ENCODE measurements at places on chromosomes 12 and 14.

DNA sequence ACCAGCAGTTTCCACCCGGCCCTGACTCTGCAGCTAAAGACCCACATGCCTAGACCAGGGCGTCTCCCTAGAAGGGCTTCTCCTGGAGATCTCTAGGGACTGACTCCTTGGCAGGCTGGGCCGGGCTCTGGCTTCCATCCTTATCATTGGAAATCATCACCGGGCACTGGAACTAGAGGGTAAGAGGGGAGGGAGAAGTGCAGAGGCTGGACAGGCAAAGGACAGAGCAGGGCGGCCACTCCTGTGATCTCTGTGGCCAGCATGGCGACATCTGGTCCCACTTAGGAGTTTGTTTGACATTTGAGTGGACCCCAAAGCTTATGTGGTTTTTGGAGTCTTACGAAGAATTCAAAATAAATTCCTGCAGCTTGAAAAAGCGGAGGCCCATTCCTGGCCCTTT is 7.1 kb downstream of the LTBP2 start:
- DNase-seq: no peak

- DNase-seq: no peak
Measured at GRCh38 chr14:54674046-54674741, 107.3 kb downstream of the SAMD4A start.

GRCh38 chr14:96634481-96634880 is 132.3 kb downstream of the PAPOLA start:
- DNase-seq: no peak

GRCh38 chr12:132364348-132364902 is 35.0 kb upstream of the GALNT9 start:
- DNase-seq: no peak

GRCh38 chr14:60381909-60382308 is 104.0 kb downstream of the C14orf39 start:
- no peak for DNase-seq

GRCh38 chr14:49623941-49624839 is 3.6 kb downstream of the MGAT2 start:
- peak; percentile 18 for DNase-seq

DNA sequence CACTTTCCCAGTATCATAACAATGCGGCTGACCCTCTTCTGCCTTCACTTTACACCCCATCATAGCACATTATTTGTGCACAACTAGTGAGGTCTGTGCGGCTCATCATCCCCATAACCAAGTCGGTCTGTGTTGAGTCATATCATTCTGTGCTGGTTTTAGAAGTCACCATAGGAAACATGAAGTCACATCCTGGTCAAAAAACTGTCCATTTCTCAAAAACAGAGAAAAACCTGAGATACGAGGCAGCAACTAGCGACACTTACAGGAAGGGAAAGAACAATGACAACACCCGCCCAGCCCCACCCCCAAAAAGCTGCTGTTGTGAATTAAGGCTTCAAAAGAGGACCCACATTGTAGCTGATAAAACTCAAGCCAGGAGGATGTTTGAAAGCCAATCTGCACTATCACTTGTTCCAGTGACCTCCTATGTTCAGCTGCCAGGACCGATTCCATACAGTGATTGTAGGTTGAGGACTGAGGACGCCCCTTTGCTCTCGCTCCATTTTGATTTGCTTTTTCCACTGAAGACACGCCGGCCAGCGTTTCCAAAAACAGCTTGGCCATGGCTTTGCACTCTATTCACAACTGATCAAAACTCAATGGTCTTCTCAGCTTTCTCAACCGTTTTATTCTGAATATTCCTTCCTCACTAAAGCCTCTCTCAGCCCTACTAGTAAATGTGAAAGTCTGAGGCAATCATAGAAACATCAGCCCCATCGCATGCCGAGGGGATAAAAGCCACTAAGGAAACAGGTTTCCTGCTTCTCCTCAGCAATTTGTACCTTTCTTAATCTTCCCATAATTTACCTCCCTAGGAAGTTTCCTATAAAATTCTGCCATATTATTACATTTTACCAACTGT is 87.5 kb downstream of the DUSP16 start:
- peak; percentile 66 for DNase-seq

DNA sequence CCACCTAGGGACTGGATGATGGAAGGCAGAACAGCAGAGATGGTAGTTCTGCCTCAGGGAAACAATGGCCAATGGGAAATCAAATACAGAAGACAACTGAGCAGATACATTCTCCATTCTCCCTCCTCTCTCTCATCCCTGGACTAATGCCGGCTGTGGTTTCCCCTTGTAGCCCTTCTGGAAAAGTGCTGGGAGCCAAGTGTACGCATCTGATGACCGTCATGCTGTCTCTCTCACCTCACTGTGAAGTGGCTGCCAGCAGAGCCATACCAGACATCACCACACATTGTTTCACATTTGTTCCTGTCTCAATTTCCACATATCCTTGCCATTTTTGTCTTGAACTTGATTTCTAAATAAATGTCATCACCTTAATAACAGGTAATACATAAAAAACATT is 3.1 kb downstream of the TAS2R46 start:
- DNase-seq: no peak

- no peak for DNase-seq
Measured at GRCh38 chr12:122051231-122051876, 27.2 kb upstream of the MLXIP start.

GRCh38 chr14:100389497-100390104 is 66.5 kb downstream of the SLC25A47 start:
- no peak for DNase-seq

- DNase-seq: no peak
Measured at GRCh38 chr12:64916411-64917261, 92.2 kb downstream of the TBC1D30 start.

- DNase-seq: no peak
Measured at GRCh38 chr12:101181776-101182175, 28.3 kb downstream of the SLC5A8 start.

DNA sequence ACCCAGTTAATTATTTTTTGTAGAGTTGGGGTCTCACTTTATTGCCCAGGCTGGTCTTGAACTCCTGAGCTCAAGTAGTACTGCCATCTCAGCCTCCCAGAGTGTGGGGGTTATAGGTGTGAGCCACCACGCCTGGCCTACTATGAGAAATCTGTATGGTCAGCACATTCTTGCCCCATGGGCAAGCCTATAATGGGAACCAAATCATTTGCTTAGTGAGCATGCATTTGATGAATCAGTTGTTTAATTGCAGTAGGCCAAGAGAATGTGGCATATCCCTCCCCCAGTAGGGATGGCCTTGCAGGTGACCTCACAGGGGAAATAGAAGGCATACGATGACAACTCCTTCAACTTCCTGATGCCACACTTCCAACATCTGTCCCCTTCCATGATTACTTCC is 122.7 kb downstream of the DIP2B start:
- no peak for DNase-seq

- DNase-seq: no peak
Measured at GRCh38 chr12:92861381-92861780, 67.7 kb downstream of the EEA1 start.

DNA sequence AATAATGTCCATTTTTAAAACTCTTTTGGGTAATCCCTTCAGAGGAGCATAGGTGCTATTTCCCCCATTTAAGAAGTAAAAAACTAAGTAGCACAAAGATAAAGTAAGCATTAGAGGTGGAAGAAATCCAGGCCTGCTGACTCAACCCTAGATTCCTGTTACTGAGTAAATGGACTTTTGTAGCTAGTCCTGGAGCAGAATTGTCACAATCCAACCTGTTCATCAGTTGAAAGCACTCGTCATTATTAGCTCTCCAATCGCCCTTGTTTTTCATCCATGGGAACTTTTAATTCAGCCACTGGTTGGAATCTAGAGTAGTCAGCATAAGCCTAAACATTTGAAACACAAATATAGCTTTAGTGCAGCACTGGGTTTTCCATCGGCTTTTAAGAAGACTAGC is 139.5 kb upstream of the AMIGO2 start:
- DNase-seq: no peak

- peak; percentile 27 for DNase-seq
Measured at GRCh38 chr12:52191841-52192791, at the start of gene KRT80. Gene KRT80, minus strand, starts transcription at chr12:52192014. Its CDS starts 112 bp downstream, at chr12:52191902.

- no peak for DNase-seq
Measured at GRCh38 chr12:18402872-18403611, 141.7 kb downstream of the PIK3C2G start.

- no peak for DNase-seq
Measured at GRCh38 chr12:122979908-122980182, 636 bp upstream of the ARL6IP4 start.

DNA sequence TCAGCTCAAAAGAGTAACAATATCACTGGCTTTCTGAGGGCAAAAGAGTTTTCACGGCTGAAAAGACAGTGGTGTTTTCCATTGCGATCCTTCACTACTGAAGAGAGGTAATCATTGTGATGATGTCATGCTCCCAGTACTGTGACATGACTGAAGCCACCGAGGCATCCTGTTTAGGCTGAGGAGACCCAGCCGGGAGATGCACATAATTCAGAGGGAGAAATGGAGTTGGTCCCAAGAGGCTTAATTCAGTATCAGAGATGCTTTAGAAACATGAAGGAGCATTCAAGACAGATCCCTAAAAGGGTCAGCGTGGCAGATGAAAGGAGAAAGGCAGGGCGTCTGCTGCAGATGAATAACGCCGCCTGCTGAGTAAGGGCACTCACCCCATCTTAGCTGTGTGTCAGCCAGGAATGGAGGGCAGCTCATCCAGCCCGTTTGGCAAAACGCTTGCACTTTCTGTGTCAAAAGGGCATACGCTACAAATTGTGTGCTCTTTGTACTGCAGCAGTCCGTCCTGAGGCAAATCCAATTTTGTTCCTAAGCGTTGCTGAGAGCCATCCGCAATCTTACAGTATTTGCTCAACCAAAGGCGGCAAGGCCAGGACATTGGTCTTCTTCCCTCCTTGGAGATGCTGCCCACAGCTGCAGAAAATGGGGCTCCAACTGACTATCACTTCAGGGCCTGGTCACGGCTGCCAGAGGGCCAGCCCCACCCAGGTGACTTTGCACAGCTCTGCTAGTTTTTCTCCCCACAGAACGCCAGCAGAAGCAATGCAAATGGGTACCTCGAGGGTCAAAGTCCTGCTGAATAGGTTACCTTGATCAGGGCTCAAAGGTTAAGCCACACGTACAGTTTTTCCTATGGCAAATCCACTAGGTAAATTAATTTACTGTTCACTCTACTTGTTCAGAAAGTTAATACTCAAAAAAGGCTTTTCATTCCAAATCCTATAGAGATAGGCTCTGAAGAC is 23.5 kb downstream of the CCDC92 start:
- no peak for DNase-seq

DNA sequence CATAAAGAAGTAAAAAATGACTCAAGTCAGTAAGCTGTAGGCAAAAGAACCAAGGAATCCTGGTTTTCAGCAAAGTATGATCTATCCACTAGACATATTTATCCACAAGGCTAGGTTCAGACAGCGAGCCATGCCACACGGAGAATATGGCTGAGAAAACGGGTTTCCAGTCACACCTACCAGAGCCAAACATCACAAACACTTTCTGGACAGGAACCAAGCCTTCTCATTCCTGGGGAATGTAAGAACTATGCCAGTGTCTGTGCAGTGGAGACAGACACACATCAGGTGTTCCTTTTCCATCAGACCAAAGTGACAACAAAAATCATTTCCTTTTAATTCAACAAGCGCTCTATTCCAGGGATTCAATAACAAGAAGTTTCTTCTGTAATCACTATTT is 41.1 kb downstream of the AREL1 start:
- no peak for DNase-seq

- no peak for DNase-seq
Measured at GRCh38 chr12:78034025-78034424, 203.3 kb downstream of the NAV3 start.

DNA sequence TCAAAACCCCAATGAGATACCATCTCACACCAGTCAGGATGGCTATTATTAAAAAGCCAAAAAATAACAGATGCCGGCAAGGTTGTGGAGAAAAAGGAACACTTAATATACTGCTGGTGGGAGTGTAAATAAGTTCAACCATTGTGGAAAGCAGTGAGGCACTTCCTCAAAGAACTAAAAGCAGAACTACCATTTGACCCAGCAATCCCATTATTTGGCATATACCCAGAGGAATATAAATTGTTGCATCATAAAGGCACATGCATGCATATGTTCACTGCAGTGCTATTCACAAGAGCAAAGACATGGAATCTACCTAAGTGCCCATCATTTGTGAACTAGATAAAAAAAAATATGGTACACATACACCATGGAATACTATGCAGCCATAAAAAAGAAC is 59.9 kb downstream of the MGST1 start:
- no peak for DNase-seq

DNA sequence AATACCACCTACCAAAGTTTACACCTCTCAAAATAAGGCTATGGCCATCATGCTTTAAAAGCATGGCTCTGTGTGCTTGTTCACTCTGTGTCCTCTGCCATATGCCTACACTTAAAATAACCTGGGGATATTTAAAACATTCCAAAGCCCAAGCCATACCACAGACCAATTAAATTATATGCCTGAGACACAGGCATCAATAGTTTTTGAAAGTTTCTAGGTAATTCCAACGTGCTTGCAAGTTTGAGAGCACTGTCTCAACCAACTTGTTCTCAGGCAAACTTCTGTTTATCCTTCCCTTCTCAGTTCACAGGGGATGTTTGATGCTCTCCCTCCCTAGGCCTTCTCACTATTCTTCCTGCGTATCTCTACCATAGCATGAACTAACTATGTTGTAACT is 3.4 kb upstream of the FRMD6 start:
- no peak for DNase-seq

DNA sequence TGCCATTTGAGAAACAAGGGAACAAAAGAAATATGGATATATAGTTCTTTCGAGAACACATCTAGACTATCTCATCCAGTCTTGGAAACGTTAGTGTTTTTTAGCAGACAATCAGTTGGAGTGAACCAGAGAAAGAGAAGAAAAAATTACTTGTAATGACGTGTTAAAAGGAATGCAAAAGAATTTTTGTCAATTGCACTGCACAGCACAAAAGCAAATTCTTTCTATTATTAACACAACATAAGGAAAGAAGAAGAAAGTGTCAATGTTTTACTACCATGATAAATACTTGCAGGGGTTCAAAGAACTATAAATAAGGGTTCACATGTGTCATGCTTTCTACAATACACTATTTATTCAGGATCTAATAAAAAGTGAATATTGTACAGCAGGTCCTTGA is 27.5 kb upstream of the GSG1 start:
- no peak for DNase-seq

DNA sequence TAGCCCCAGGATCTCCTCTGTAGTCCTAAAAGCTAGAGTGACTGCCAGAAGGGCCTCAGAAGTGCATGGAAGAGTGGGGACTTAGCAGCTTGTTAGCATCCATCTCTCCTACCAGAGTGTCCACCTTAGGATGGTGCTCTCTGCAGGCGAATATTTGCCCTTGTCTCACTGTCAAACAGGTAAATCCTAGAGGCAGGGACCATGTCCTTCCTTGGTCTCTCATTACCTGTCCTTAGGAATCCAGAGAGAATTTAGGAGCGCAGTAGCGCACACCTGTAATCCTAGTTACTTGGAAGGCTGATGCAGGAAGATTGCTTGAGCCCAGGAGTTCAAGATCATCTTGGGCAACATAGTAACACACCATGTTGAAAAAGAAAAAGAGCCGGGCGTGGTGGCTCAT is 21.4 kb downstream of the AGAP2 start:
- DNase-seq: peak; percentile 12

- DNase-seq: no peak
Measured at GRCh38 chr14:89226801-89227495, 190.1 kb downstream of the FOXN3 start.
